ENCODE measurements at places on chromosomes 11 and 22. TPM values are rescaled to one million over a fixed set of nuclear protein-coding genes. Genes with fewer than 3 reads are reported as not detected.
A peak's percentile ranks its signal among the peaks of the same experiment; 100 is the strongest.

- H3K27me3 ChIP-seq = no peaks in the 10 kb centered on the region
- H3K4me3 ChIP-seq = no peak overlapping the region
- H3K4me1 ChIP-seq = no peaks in the 10 kb centered on the region
- no peak for DNase-seq
- no peak overlapping the region for H3K27ac ChIP-seq
- no peaks in the 10 kb centered on the region for H3K36me3 ChIP-seq
These were observed 74.5 kb upstream of the NCAM1 start for GRCh38 chr11:112886434-112887370.

DNA sequence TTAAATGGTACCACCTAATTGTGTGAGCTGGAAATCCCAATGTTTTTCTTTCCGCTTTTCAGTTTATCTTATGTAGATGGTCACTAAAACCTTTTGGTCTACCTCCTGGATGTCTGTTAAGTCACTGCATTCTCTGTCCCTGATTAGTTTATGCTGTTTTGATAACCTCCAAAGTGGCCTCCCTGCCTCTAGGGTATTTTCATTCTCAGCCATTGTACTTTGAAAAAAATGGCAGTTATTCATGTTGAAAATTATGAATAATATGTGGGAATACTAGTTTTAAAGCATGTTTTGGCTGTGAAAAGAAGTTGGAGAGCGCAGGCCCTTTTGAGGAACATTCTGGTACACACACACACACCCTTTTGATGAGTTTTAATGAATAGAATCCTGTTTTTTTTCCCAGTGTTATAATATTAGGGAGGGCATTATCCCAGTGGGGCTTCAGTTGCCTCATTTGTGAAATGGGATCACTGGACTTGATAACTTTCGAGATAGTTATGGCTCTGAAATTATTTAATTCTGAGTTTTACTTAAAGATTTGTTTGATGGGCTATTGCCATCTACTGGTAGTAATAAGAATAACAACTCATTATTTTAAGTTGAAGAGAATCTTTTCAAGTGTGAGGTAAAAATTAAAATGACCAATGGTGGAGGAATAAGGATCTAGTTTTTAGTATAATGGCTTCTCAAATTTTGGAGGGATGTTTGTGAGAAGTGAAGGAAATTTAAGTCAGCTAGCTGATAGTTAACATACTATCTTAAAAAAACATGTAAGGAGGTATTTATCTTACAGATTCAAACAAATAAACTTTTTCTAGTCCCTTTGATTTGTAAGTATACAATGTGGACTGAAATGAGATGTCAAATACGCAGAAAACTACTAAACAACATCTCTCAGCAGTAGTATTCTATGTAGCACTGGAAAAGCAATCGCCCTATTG, 3.9 kb downstream of the FDX1 start:
- no peak overlapping the region for H3K4me3 ChIP-seq
- no peaks in the 10 kb centered on the region for H3K36me3 ChIP-seq
- DNase-seq = peak; percentile 47
- peaks cover 27% of the 10 kb centered on the region for H3K4me1 ChIP-seq
- H3K27me3 ChIP-seq = no peaks in the 10 kb centered on the region

GRCh38 chr11:8018484-8019313, 31.6 kb downstream of the EIF3F start:
- no peak overlapping the region for H3K27ac ChIP-seq
- no peaks in the 10 kb centered on the region for H3K36me3 ChIP-seq
- peak; percentile 30 for DNase-seq
- peaks cover 5% of the 10 kb centered on the region for H3K4me1 ChIP-seq
- H3K4me3 ChIP-seq = peak overlapping the region; percentile 36

GRCh38 chr11:11611381-11611780, 10.4 kb downstream of the GALNT18 start:
- peaks cover 6% of the 10 kb centered on the region for H3K27me3 ChIP-seq
- no peak for DNase-seq
- H3K36me3 ChIP-seq = no peaks in the 10 kb centered on the region

- H3K4me3 ChIP-seq = no peak overlapping the region
- no peaks in the 10 kb centered on the region for H3K36me3 ChIP-seq
- peaks cover 6% of the 10 kb centered on the region for H3K27me3 ChIP-seq
- DNase-seq = no peak
- no peak overlapping the region for H3K27ac ChIP-seq
These were observed 10.6 kb downstream of the ART1 start for GRCh38 chr11:3655547-3655946.

DNA sequence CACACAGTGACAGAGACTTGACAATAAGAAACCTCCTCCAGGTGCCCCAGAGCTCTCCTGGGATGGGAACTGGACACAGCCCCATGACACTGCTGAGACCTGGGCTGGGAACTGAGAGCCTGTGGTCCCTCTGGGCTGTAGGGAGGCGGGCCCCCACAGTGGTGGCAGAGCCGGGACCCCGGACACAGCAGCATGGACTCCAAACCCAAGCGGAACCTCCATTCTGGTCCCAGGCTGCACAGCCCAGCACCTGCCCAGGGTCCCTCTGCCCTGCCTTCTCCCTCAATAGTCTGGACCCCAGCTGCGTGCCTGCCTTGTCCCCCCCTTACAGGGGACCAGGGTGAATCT, 8.4 kb upstream of the APOBEC3H start:
- H3K36me3 ChIP-seq = no peaks in the 10 kb centered on the region
- no peak overlapping the region for H3K27ac ChIP-seq
- no peak for DNase-seq
- no peaks in the 10 kb centered on the region for H3K4me1 ChIP-seq
- peaks cover 4% of the 10 kb centered on the region for H3K27me3 ChIP-seq

GLYATL1 gene
- polyA plus RNA-seq = not detected

GRCh38 chr11:133934599-133935550, 21.9 kb downstream of the IGSF9B start:
- H3K4me1 ChIP-seq = no peaks in the 10 kb centered on the region
- H3K36me3 ChIP-seq = no peaks in the 10 kb centered on the region
- H3K4me3 ChIP-seq = no peak overlapping the region
- no peak overlapping the region for H3K27ac ChIP-seq

DNA sequence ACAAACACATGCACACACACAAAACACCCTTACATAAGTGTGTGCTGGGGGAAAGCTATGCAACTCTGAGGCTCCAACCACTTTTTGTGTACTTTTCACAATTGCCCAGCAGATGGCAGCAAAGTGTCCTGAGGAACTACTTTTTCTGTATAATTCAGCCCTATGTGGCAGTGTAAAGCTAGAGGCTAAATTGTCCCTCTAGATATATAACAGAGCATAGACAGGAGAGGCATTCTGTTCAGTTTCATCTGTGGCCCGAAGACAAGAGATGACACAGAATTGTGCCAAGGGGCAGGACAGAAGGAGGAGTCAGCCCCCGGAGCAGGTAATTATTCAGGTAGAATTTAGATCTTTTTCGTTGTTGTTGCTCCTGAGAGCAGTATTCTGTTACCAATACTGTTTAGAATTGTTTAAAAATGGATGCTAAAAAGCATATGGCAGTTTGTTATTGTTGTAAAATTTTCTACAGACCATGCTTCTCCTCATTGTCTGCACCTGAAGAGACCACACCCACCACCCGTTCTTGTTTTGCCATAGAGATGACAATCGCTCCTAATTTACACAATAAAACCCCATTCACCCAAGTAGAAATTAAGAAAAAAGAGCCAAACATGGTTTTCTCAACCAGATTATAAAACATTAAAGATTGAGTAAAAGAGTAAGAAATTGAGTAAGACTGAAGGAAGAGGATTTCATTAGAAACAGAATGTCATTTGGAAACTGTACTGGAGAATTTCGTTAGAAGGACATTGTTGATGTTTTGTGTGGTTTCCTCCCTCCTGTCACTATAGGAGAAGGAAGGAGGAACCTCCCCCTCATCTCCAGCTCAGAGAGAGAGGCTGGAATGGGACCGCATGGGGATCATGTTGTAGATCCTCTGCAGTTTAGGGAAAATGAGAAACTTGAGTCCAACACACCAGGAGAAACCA, 14.5 kb upstream of the MS4A7 start:
- peaks cover 15% of the 10 kb centered on the region for H3K27me3 ChIP-seq
- no peak overlapping the region for H3K4me3 ChIP-seq
- no peak overlapping the region for H3K27ac ChIP-seq
- H3K4me1 ChIP-seq = no peaks in the 10 kb centered on the region
- DNase-seq = peak; percentile 67

GRCh38 chr11:123202155-123203151, 7.4 kb upstream of the CLMP start:
- H3K27me3 ChIP-seq = peaks cover 3% of the 10 kb centered on the region
- no peak overlapping the region for H3K27ac ChIP-seq
- H3K36me3 ChIP-seq = no peaks in the 10 kb centered on the region
- no peak for DNase-seq
- H3K4me3 ChIP-seq = no peak overlapping the region

DNA sequence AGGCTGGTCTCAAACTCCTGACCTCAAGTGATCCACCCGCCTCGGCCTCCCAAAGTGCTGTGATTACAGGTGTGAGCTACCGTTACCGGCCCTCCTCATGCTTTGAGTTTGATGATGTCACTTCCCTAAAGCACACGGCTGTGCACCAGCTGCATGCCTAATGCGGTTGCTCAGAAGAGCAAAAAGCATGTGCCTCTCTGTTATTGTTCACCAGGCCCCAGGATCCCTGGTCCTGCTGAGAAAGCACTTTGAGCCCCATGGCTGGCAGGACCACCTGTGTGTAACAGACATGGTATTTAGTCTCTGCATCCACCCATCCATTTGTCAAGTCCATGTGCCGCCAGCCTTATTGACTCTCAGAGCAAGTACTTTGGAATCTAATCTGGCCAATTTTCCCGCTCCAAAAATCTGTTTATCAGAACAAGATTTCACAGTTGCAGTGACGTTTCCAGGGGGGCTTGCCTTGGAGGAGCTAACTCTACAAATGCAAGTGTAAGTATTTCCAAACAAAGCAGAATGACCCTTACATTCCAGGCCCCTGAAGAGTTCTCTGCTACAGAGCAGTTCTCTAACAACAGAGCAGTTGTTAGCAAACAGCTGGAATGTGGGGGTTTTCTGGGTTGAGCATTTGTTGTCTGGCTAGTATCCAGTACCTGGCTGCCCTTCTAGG, 89.4 kb downstream of the LDLRAD3 start:
- peaks cover 2% of the 10 kb centered on the region for H3K36me3 ChIP-seq
- DNase-seq = no peak
- no peaks in the 10 kb centered on the region for H3K27me3 ChIP-seq
- no peak overlapping the region for H3K27ac ChIP-seq

DNA sequence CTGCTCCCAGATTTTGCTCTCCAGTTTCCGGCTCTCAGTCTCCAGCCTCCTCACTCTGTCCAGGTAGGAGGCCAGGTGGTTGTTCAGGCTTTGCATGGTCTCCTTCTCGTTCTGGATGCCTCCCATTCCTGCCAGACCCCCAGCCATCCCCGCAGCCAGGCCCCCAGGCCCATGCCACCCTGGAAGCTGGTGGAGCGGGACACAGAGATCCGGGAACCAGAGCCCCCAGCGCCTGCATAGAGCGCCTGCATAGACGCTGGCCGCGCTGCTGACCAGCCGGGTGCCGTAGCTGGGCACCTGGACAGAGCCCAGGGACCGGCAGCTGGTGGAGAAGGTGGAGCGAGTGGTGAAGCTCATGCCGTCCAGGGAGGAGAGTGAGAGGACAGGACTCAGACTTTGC, 82.7 kb upstream of the LDLRAD3 start:
- H3K27ac ChIP-seq = no peak overlapping the region
- H3K4me3 ChIP-seq = no peak overlapping the region
- DNase-seq = no peak
- H3K4me1 ChIP-seq = no peaks in the 10 kb centered on the region

- no peak for DNase-seq
- no peaks in the 10 kb centered on the region for H3K27me3 ChIP-seq
- no peak overlapping the region for H3K4me3 ChIP-seq
- H3K4me1 ChIP-seq = peaks cover 8% of the 10 kb centered on the region
- H3K36me3 ChIP-seq = no peaks in the 10 kb centered on the region
- no peak overlapping the region for H3K27ac ChIP-seq
These were observed 68.1 kb upstream of the CCDC179 start for GRCh38 chr11:22928207-22928917.

GRCh38 chr11:116513894-116514293, 258.9 kb downstream of the BUD13 start:
- DNase-seq = peak; percentile 78
- H3K36me3 ChIP-seq = no peaks in the 10 kb centered on the region
- H3K27ac ChIP-seq = no peak overlapping the region
- peaks cover 5% of the 10 kb centered on the region for H3K27me3 ChIP-seq
- H3K4me1 ChIP-seq = no peaks in the 10 kb centered on the region

DNA sequence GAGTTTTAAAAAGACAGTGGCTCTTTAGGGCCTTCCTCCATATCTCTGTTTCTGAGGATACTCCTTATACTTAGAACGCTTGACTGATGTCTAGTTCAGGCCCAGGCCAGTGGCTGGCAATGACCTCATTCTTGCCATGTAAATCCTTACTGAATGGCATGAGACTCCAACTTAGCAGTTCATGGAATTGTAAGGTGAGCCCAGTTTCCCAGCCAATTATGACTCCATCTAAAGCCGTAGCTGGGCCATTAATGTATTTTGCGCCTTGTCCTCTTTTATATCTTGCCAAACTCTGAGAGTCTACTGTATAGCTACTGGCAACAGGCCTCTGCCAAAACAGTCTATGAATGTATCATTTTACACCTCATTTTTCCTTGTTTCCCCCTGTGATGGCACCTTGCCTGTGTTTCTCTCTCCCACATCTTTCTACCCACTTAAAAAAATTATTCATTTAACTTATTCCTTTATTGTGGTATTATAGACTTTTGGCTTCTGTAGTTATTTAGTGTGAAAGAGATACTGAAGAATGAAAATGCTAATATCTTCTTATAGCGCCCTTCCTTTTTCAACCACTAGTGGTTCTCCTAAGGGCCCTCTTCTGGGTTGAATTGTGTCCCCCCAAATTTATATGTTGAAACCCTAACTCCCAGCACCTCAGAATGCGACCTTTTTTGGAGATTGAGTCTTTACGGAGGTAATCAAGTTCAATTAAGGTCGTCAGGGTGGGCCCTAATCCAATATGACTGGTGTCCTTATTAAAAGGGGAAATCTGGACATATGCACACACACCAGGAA, 67.4 kb downstream of the ZNRF3 start:
- no peaks in the 10 kb centered on the region for H3K4me1 ChIP-seq
- H3K36me3 ChIP-seq = no peaks in the 10 kb centered on the region
- no peak overlapping the region for H3K27ac ChIP-seq
- DNase-seq = no peak
- H3K27me3 ChIP-seq = no peaks in the 10 kb centered on the region

Measured in endothelial cell of umbilical vein (primary cell).